GM12878 (cell line): ENCODE measurements at places on chromosomes 7 and 10.

DNA sequence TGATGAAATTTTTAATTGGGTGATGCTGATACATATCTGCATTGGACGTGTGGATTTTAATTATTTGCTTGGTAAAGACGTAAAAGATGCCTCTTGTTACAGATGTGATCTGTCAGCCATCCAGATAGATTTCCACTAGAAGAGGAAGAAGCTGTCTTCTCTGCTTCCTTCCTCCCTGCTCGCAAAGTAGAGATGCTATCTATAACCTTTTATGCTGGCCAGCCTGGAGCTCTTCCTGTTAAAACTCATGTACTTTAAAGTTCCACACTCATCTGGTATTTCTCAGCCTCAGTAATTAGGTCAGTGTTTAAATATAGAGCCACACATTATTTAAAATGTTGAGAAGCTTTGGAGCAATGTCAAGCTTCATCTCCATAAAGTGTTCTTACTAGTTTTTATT lies 51.2 kb upstream of the TMEM229A start:
- DNase-seq = no peak

DNA sequence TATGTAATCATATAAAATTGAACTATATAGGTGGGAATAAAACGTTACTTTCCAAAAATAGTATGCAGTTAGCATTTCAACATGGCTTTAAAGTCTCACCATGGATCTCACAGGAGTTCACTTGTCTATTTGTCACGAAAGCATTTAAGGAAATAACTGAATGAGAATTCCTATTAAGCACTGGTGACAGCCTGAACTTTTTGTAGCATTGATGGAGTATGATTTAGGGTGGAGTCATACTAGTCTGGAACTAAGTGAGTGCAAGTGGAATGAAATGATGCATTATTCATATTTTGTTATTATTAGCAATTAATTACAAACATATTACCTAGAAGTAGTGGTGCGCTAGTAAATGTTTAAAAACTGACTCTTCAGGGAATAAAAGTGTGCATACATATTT lies 26.0 kb upstream of the HIBADH start:
- no peak for DNase-seq

DNA sequence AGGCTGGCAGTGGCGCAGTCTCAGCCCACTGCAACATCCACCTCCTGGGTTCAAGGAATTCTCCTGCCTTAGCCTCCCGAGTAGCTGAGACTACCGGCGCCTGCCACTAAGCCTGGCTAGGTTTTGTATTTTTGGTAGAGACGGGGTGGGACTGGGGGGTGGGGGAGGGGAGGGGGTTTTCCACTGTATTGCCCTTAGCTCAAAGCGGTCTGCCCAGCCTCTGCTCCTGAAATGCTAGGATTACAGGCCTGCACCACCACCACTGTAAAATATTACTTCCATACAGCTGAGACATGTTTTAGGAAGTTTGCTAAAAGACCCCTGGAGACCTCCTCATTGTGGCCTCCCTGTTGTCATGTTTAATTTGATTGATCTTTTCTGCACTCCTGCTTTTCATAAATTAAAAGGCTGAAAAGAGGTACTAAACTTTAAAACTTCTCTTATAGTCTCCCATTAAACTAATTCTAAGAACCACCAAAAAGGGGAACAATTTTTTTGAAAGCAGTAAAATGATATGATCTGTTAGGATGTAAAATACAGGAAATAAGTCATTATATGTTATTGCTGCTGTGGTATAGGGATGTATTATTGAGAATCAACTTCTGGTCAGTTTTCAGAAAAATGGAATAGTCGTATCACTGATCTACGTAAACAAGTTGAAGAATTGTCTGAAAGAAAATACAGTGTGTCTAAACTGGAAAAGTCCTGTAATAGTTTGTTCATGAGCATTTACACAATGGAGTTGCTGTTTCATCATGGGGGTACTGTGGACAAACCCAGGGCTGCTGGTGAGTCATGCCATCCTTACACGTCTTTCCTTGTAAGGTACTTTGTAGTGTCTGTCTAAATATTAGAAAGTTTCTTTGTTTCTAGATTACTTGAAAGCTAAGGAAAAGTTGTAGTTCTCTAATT lies 72.9 kb upstream of the TMEM248 start:
- DNase-seq = no peak

- DNase-seq = no peak
These were observed 78.7 kb upstream of the AGBL3 start for GRCh38 chr7:134907639-134908038.

GRCh38 chr10:1339396-1339795 lies 283.2 kb downstream of the WDR37 start:
- no peak for DNase-seq

DNA sequence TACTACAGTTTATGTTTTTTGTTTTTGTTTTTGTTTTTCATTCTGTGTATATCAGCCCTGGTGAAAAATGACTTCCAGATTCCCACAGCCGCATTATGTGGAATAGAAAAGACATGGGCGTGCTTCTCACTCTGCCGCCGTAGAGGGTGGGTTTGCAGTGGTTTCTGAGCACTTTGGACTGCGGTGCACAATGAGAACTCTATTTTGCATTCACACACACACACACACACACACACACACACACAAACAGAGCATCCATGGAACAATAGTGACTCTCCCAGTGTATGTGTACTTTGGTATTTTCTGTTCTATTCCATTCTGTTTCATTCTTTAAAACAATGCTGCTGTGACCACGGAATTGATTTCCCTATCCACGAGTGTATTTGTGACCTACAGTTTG lies 657.3 kb upstream of the FOXK1 start:
- no peak for DNase-seq

DNA sequence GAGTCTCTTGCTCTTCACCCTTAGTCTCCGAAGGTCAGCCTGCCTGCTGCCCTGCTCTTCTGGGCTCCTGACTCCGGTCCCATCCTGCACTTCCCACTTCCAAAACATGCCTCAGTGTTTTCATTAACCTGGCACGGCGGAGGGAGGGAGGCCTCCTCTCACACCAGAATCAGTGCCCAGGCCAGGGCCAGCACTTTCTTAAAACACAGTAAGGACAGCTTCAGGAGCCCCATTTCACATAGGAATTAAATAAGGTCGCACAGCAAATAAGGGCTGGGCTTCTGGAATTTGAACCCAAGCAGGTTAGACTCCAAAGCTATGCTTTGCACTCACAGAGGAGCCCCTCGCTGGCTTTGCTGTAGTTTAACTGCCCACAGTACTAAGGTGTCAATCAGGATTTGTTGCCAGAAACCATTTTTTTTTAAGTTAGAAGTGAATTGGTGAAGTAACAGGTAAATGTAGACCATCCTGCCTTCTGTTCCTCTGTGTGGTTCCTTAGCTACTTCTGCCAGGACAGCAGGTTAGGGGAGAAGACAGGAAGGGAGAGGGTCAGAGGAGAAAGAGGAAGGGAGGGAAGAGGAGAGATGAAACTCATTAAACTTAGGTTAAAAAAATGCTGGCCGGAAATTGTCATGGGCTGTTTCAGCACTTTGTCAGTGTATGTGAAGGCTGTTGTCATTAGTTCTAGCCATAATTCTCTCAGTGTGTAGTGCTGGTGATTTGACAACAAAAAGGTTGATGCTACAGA lies 1.1 kb downstream of the RASSF4 start:
- no peak for DNase-seq

DNA sequence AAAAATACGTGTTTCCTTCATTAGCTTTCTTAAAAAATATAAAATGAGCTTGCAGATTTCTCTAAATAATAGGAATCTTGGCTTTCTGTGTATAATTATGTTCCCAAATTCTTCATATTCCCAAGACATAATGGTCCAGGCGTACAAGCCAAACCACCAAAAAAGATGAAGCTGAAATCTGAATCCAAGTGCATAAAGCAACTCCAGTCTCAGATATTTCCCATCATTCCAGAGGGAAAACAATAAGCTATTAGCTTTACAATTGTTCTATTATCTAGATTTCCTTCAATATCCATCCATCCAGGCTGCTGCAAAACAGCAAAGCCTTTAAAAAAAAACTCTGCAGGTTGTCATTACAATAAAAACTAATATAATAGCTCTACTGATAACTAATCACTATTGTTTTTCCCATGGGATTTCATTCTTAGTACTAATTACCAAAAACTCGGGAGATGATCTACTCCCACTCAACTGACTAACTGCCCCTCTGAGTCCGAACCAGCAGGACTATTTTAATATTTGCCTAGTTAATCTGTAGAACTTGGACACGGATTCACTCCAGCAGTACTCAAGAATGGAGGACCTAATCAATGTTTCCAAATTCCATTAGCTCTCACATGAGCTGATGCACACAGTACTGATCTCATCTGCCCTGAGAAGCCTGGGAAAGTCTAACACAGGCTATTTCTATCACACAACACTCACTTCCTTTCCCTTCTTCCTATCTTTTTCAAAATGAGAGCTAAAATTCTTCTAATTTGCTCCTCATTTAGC lies 108.9 kb upstream of the ASAH2 start:
- DNase-seq = no peak

GRCh38 chr10:95392681-95393164 lies 101.9 kb upstream of the PDLIM1 start:
- DNase-seq = peak; percentile 44

DNA sequence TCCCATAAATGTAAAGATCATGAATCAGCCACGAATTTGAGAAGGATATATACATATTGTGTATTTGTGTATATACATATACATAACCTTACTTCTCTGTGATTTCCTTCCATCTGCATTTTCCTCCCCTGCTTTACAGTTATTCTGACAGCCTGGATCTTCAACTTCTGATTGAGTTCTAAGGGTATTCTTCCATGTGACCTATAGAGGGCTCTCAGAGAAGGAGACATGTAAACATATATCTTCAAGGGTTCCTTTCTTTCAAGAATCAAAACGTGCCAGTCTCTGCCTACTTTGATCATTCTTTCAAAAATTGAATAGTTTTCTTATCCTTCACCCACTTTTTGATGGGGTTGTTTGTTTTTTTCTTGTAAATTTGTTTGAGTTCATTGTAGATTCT lies 453.7 kb upstream of the POT1 start:
- DNase-seq = no peak

DNA sequence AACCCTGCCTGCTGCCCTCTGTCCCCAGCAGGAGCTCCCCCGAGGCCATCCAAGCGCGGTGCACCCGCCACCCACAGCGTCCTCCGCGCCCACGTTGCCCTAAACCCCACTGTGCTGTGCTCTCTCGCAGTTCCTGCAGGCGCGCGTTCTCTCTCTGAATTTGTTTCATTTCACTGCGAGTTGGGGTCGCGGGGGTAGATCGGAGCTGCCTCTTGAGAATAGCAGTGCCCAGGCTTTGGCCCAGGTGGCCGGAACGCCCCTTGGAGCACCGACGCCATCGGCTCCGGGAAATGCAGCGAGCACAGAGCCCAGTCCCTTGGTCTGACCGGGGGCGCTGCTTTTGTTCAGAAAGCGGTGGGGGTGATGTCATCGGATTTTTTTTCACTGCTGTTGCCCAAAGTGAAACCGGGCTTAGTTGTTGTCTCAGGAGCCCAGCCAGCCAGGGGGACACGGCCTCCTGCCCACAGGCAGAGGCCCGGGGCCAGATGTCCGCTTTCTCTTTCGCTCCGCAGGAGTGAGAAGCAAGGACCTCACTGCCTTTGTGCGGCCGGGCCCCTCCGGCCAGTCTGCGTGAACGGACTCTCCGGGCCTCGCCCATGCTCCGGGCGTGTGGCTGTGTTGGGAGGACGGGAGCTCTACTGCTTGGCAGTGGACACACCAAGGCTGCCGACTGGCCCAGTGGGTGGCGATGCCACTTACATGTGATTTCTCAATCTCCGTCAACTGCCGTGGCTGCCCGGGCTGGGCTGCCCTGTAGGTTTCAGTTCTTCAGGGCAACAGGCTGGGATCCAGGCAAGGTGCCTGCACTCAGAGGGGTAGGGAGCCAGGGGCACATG lies 43.1 kb downstream of the FOXK1 start:
- no peak for DNase-seq
